ENCODE measurements at places on chromosomes 2 and 18. TPM values are rescaled to one million over a fixed set of nuclear protein-coding genes. Genes with fewer than 3 reads are reported as not detected.

The CTDP1 gene
- 54.9 TPM for total RNA-seq

The CFAP65 gene
- total RNA-seq: not detected

The FIGLA gene
- total RNA-seq: not detected

The MPHOSPH10 gene
- 41.7 TPM for total RNA-seq

The RTP5 gene
- 0.29 TPM for total RNA-seq

The CHRNA1 gene
- total RNA-seq: not detected

The ACP1 gene
- 153 TPM for total RNA-seq

GRCh38 chr2:238427435-238428162 lies 872 bp downstream of the ASB1 start:
- no peak for DNase-seq

DNA sequence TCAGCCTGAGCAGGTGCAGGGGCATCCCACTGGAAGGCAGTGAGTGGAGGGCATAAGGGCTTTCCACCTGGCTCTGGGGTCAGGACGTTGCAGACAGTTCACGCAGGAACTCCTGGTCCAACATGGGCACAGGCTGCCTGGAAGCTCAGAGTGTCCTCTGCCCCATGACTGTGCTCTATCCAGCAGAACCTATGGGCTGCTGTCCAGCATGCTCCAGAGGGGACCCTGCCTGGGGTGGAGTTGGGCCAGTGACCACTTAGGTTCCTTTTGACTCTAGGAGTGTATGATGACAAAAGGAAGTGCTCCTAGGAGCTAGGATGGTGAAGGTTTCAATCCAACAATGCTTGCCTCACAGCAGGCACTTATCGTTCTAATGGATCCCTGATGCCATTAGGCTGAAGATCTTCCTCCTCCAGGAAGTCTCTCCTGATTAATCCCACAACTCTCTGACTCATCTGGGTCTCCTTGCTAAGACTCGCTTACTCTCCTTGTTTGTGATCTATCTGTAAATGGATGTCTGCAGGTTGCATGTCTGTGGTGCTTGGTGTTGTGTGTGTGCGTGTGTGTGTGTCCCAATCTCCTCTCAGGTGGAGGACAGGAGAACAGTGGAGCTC lies 224.0 kb downstream of the CELF4 start:
- DNase-seq: no peak

DNA sequence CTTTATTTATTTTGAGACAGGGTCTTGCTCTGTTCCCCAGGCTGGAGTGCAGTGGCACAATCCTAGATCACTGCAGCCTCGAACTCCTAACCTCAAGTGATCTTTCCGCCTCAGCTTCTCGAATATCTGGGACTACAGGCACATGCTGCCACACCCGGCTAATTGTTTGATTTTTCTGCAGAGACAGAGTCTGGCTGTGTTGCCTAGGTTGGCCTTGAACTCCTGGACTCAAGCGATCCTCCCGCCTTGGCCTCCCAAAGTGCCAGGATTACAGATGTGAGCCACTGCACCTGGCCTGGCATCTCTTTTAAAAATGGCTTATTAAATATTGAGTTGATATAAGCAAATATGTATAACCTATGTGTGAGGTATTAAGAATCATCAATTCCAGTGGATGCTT lies 209.5 kb downstream of the FAM210A start:
- DNase-seq: no peak

- peak; percentile 9 for DNase-seq
These were observed 152.6 kb downstream of the RTN4 start for GRCh38 chr2:54897420-54898310.

DNA sequence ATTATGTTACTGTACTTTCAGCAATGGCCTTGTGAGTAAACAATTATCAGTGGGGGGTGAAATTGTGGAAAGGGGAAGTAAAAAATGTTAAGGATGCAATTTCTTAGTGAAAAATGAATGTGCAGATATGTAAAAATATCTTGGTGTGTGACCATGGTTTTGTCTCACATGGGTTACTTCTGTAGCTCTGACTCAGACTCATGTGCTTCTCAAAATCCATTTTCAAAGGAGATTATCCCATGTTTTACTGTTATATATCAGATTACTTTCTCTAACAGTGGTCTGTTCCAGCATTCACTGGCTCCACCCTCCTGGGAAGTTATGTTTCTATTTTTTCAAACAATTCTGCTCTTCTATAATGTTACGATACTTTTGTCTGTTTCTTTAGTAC lies 298.2 kb upstream of the COL3A1 start:
- no peak for DNase-seq

DNA sequence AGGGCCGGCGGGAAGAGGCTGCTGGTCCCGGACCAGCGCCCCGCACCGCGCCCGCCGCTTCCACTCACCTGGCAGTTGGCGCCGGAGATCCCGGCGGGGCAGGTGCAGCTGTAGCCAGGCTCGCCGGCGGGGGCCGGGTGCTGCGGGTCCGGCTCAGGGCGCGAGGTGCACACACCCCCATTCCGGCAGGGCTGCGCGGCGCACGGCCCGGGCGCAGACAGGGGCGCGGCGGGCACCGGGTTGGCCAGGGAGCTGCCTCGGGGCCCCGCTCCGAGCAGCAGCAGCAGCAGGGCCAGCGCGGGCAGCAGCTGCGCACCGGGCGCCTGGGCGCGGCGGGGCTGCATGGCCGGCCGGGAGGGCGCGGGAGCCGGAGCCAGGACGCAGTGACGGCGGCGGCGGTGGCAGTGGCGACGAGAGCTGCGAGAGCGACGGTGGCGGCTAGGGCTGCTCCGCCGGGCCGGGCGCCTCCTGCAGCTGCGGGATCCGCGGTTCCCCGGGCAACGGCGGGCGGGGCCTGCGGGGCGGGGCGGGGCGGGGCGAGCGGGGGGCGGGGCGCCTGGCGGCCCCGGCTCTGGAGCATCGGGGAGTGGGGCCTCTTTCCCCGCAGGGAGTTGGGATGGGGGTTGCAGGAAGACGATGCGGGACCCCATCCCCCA lies at the start of gene DNER:
DNER (minus strand) TSS at position 476 of the 656 bp plus-strand sequence; CDS start at position 344, 132 bp downstream.
- DNase-seq: peak; percentile 47

GRCh38 chr2:152682663-152683062 lies 34.6 kb downstream of the PRPF40A start:
- DNase-seq: no peak

DNA sequence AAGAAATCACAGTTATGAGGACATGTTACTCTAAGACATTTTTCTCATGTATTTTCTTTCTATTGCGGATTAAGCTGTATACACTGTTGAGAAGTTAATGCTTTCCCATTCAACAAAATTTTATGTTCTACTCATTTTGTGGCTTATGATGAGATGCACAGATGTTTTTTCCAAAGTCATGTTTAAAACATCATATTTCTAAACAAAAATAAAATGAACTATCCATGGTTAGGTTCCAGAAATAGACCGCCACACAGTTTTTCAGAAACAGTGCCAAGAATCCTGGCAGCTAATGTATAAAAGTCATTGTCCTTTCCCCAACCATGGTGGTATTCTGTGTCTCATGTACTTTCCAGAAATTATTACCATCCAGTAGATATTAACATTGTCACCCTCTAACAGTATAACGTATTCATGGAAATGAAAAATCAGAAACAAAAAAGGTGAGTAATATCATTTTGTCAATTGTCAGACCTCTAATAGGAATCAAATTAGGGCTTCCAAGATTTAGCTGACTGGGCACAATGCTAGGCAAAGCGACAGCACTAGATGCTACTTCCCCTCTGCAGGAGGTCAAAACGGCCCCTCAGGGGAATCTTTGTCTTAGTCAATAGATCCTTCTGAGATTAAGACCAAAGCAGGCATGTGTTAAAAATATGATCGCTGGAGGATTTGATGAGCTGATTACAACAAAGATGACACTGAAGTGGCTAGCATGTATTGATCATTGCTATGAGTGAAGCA lies 54.4 kb upstream of the ZNF397 start:
- no peak for DNase-seq

GRCh38 chr2:84939426-84940087 lies 31.4 kb upstream of the KCMF1 start:
- DNase-seq: peak; percentile 92
